ENCODE measurements at places on chromosomes 13 and 19.

DNA sequence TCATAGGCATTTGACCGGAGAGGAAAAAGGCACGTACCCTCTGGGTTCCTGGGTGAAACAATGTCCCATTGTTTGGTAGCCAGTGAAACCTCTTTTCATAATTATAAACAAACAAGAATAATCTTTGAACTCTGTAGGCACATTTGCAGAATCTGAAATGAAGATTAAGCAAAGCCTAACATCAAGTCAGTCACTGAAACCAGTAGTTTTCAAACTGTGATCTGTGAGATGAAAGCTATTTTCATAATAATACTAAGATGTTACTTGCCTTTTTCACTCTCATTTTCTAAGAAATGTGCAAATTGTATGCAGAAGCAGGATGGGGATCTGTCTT lies 105.4 kb downstream of the WDFY2 start:
- DNase-seq, result no peak

DNA sequence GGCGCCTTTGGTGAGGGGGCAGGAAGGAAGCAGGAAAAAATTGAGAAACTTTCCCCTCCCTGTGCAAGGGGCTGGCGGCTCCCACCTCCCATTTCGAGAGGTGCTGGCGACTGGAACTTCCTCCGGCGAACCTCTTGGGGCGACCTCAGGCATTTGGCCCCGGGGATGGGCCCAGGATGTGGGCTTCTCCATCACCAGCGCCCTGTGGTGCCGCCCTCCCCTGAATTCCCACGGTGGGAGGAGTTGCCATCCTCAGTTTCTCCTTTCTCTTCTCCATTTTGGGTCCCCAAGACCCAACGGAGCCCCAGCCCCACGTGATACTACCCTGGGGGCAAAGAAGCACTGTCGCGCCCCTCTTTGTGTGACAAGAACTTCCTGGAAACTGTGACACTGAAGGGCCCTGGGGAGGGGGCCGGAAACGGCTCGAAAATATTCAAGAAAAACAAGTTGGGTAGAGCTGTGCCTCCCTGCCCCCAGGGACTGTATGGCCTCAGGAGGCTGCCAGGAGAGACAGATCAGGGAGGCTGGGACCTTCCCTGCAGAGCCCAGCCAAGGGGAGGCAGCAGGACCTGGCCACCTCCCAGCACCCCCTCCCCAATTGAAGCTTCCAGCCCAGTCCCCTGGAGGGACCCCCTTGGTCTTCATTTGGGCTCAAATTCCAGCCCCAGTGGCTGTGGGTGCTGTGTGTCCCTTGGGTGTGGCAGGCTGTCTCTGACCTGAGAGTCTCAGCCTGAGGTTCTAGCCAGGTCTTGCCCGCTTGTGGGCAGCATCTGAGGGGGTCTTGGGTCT lies 16.2 kb upstream of the AP1M2 start:
- no peak for DNase-seq

DNA sequence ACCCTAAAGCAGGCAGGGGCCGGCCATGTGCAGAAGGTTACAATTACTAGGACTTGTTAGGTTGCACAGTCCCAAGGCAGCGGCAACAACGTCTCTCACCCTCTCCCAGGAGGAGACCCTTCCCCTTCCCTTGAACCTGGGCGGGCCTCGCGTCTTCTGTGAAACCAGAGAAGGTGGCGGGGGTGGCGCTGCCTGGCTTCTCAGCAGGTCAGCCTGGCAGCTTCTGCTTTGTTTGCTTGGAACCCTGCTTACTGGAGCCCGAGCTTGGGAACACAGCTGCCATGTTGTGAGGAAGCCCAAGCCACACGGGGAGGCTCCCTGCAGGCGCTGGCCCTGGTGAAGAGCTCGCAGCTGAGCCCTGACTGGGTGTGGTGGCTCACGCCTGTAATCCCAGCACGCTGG lies 15.5 kb downstream of the MKNK2 start:
- DNase-seq, result no peak

DNA sequence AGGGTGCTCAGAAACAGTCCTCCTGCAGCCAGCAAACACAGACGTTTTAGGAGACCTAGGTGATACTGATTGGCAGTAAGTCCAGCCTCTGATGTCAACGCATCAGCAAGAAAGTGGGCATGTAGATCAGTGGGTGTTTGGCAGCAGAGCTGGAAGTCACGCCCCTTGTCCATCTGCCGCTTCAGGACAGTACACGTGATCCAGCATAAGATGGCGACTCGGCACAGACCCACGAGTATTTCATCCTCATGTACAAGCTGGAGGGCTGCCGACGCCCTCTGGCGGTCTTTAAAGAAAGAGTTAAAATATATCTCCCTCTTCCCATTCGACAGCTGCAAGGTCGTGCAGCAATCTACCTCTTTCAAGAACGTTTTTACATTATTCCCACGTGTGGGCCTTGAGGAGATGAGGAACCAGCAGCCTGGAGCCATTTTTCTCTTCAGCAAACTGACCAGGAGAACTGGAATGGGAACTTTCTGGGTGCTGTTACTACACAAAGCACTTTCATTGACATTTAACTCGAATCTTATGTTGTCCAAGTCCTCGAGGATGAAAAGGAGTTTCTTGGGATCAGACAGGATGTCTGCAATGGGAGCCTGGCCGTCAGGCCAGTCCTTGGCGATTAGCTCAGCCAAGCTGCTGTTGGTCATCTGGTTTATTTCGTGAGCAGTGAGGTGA lies 22.3 kb downstream of the NLRP11 start:
- no peak for DNase-seq

DNA sequence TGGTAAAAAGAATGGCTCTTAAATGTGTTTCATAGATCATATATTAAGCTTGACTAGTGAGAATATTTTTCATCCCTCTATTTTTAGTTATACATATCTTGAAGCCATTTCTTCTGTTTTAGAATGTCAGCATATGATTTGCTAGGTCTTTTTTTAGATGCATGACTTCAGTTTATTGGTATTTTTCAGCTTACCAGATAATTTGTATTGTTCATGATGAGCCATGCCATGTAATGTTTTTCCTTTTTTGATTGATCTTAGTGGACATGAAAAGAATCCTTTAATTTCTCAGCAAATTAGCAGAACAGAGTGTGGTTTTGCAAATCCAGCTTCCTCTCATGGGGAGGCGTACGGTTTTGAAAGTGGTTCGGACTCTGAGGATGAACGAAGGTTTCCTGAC lies 168.5 kb downstream of the LMO7 start:
- no peak for DNase-seq
